NCI-H82 (cell line): ENCODE measurements at places on chromosomes 4 and X.

- no peak for DNase-seq
Measured at GRCh38 chrX:49930039-49930438, 7.6 kb downstream of the CLCN5 start.

DNA sequence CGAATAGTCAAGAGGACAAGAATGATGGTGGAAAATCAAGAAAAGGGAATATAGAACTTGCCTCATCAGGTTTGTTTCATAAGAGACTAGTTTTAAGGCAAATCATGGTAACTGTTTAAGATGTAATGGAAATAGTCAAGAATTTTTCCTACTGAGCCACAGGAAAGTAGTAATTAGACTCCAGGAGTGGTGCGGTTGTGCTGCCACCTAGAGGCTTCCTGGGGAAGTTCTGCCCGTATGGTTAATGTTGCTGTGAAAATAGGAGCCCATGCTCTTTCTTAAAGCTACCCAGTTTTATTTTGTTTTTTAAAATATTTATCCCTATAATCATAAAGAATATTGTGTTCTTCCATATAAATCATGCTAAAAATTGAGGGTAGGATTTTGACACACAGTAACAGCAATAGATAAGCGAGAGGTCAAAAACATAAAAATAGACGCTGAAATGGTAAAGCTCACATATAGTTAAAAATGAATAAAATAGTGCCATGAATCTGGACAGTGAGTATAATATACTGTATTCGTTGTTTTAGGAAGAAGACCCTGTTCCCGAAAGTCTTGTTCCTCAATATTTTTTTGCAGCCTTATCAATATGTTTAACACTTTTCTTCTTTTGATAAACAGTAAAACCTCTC is 87.0 kb downstream of the PHOX2B start:
- peak; percentile 75 for DNase-seq

GRCh38 chrX:17580539-17581152 is 156.6 kb upstream of the SCML1 start:
- DNase-seq, result peak; percentile 66

DNA sequence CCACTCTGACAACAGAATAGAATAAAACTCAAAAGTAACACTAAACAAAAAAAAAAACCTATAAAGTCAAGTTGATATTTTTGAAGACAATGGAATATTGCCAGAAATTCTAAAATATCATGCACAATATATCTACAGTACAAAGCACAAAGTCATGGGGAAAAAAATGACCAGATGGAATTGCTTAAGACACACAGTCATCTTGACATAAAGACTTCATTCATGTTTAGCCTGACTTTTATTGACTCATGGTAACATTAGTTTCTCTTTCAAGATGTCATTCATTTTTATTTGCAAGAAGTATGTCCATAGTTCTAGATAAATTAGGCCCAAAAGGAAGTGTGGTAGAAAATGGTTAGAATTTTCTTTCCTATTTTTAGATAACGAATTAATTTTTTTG is 259.1 kb downstream of the CAMK2D start:
- no peak for DNase-seq

DNA sequence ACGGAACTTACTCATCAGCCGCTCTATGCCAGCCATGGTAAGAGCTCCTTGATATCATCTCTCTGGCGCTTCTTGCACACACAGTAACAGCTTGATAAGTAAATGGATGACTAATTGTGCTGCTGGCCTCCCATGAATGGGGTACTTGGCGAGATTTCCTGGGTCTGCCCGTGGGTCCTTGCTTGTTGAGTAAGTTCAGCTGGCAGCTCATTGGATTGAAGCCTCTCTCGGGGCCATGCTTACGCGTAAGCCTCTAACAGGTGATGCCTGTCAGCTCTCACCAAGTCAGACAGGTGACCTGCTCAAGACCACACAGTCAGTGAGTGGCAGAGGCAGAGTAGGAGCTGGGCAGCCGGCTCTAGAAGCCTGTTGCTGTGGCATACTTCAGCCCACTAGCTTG is 7.7 kb downstream of the NSG1 start:
- DNase-seq, result no peak

DNA sequence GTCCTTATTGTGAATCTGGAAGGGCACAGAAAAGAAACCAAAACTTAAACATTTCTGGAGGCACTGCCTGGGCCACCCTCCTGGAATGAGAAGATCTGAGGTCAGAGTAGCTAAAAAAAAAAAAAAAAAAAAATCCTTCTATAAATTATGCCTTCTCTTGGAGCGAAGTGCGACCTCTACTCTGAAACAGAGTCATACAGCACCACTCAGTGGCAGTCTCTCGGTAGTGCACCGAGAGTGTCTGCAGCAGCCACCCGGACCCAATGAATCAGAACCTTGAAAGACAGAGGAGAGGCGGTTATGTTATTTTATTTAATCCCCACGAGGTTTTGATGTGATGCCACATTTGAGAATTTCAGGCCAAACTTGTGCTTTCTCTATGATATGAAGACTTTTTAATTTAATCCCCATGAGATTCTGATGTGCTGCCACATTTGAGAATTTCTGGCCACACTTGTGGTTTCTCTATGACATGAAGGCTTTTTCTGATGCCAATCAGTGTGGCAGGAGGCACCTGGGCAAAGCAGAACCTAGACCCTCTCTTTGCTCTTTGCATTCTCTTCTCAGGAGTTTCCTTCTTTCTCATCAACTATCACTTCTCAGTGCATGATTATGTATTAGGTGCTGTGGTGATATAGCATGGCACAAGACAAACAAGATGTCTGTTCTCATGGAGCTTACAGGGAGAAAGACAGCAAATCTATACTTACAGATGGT is 5.6 kb upstream of the CT47C1 start:
- peak; percentile 50 for DNase-seq

DNA sequence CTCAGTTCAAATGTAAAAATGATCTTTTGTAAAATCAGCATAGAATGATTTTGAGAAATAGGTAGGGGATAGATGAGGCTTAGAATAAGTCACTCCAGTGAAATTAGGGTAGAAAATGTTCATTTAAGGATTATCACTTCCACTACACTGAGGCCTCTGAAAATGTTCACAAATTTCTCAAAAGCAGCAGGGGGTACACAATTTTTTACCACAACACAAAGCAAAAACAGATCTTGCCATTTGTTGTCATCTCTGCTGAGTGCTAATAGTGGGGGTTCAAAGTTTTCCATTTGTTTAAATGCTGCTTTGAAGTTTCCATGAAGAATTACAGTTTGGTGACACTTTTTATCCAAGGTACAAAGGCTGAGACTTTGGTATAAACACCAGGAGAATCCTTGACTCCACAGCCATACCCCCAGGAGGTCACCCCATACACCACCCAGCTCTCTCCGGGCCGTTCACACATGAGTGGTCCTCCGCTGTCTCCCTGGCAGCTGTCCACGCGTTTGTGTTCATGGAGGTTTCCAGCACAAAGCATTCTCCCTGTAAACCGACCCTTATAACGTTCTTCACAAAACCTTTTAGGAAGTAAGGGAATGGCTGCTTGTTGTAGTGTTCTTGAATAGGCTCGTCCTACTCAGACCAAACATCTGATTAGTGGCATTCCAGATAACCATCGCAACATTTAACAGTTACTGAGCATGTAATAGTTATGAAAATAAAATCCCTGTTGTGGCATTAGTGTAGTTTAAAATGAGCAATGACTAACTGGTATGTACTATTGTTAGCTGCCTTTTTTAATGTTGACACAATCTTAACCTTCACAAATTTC is 71.0 kb downstream of the PRSS12 start:
- peak; percentile 59 for DNase-seq

- no peak for DNase-seq
Measured at GRCh38 chr4:7016086-7016485, 27.1 kb upstream of the TADA2B start.

DNA sequence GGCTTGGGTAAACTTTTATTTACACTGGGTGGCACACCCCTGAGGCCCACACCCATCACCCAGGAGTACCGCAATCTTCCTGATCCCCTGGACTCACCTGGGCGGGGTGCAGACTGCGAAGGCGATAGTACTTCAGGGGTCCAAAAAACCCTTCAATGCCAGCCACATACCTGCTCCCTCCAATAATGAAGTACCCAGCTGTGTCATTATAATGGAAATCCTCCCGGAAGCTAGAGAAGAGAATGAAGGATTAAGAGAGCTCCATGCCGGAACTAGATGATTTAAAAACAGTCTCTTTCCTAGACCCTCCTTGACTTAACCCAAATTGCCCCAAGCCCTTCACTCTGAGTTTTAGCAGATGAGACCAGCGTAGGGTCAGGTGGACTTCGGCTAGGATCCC is 40.9 kb downstream of the SEL1L3 start:
- DNase-seq, result no peak

DNA sequence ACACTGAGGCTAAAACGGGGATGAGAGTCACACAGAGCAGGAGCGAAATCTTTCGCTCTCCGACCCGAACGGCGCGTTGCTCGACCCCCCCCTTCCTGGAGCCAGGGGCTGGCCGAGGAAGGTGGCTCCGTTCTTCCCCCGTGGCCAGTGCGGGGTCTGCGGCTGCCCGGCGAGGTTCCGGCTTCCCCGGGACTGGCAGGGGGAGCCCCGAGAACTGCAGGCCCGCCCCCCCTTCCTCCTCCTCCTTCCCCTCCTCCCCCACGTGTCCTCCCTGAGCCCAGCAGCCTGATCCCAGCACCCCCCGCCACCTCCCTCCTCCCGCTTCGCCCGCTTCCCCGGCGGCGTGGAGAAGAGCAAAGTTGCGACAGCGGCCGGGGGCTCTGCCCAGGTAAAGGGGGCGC is 2.4 kb upstream of the BCORL1 start:
- peak; percentile 5 for DNase-seq

DNA sequence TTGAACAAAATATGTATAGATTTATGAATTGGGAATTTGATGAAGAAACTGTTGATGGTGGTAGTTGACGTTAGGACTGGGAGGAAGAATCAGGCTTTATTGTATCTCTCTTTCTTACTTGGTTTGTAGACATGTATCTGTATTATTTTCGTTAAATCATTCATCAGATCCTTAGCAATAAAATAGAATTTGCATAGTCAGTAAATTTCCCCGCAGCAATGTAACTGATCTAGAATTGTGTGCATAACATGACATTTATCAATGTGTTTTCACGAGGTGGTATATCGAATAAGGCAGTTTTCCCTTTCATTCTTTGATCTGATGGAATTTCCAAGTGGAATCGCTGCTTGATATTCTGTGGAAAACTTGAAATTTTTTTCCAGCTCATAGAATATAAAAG is 308.8 kb downstream of the SPRY1 start:
- DNase-seq, result no peak

- DNase-seq, result no peak
Measured at GRCh38 chr4:155587766-155588165, 78.9 kb upstream of the GUCY1A1 start.
